Metanephros (tissue), 2 donors: ENCODE measurements at places on chromosomes 12 and 14. TPM values are rescaled to one million over a fixed set of nuclear protein-coding genes. Genes with fewer than 3 reads are reported as not detected.

The KLRF2 gene
- total RNA-seq, result not detected

The FOXJ2 gene
- total RNA-seq, result 14.5 TPM

The ACSM4 gene
- total RNA-seq, result not detected

The GALNT9 gene
- total RNA-seq, result 12.0 TPM

The ALDH1L2 gene
- total RNA-seq, result 1.4 TPM

The SLC39A2 gene
- total RNA-seq, result 1.9 TPM

The PIK3C2G gene
- total RNA-seq, result 8.4 TPM

The ZBTB1 gene
- 58.0 TPM for total RNA-seq

The COX6A1 gene
- 257 TPM for total RNA-seq

The SALL2 gene
- total RNA-seq, result 19.8 TPM

The ABCB9 gene
- 10.9 TPM for total RNA-seq

The SAMD4A gene
- total RNA-seq, result 31.1 TPM

The GRIP1 gene
- total RNA-seq, result 16.8 TPM

The JDP2 gene
- total RNA-seq, result 29.1 TPM

The OR4E2 gene
- total RNA-seq, result not detected

The CCDC197 gene
- total RNA-seq, result 0.23 TPM

The FITM1 gene
- 39.1 TPM for total RNA-seq

The NANOG gene
- 0.06 TPM for total RNA-seq

The GUCY2C gene
- total RNA-seq, result not detected

The CBX5 gene
- 108 TPM for total RNA-seq

The COX8C gene
- not detected for total RNA-seq

The RPS6KL1 gene
- 2.1 TPM for total RNA-seq

The NRXN3 gene
- total RNA-seq, result 4.2 TPM

The RHEBL1 gene
- total RNA-seq, result 1.3 TPM

The POLR3B gene
- total RNA-seq, result 12.2 TPM

The KRT2 gene
- not detected for total RNA-seq

The MIP gene
- not detected for total RNA-seq

The MYF6 gene
- 23.4 TPM for total RNA-seq

The KCNA5 gene
- 4.6 TPM for total RNA-seq

The CLSTN3 gene
- 76.3 TPM for total RNA-seq

The TMTC1 gene
- 52.1 TPM for total RNA-seq

The POTEM gene
- total RNA-seq, result not detected

The DPPA3 gene
- total RNA-seq, result not detected

The PRB2 gene
- total RNA-seq, result not detected

The NFE2 gene
- total RNA-seq, result 6.6 TPM

The TEAD4 gene
- 18.3 TPM for total RNA-seq

The SVOP gene
- 0.12 TPM for total RNA-seq

The TSPAN19 gene
- 0.41 TPM for total RNA-seq

The GNB3 gene
- total RNA-seq, result 3.7 TPM

The ACRBP gene
- 2.3 TPM for total RNA-seq

The ANKRD33 gene
- total RNA-seq, result 0.64 TPM

The ZNF84 gene
- 55.1 TPM for total RNA-seq

The STAT6 gene
- total RNA-seq, result 90.6 TPM

The LIN7A gene
- total RNA-seq, result 17.6 TPM

The MANSC1 gene
- total RNA-seq, result 5.4 TPM

The PARP2 gene
- 16.9 TPM for total RNA-seq

The STX2 gene
- total RNA-seq, result 16.2 TPM

The KRT82 gene
- not detected for total RNA-seq

The NAV3 gene
- 46.5 TPM for total RNA-seq

The CSRNP2 gene
- 25.7 TPM for total RNA-seq

The SERPINA4 gene
- 1.4 TPM for total RNA-seq

The PCED1B gene
- 3.3 TPM for total RNA-seq

The LMNTD1 gene
- not detected for total RNA-seq

The TXNDC16 gene
- total RNA-seq, result 30.7 TPM

The RPL10L gene
- total RNA-seq, result not detected

The KRT4 gene
- 0.29 TPM for total RNA-seq
